ENCODE measurements at places on chromosomes 16 and 17. TPM values are rescaled to one million over a fixed set of nuclear protein-coding genes. Genes with fewer than 3 reads are reported as not detected.

The ITGAD gene
- 0.02 TPM for polyA plus RNA-seq

The KIF18B gene
- 4.3 TPM for polyA plus RNA-seq

The MRPS23 gene
- 6.5 TPM for polyA plus RNA-seq

The GABARAP gene
- polyA plus RNA-seq: 354 TPM

The SPATA22 gene
- polyA plus RNA-seq: not detected

The DOC2B gene
- polyA plus RNA-seq: 14.5 TPM

The GPR142 gene
- polyA plus RNA-seq: 0.09 TPM

The PTX4 gene
- not detected for polyA plus RNA-seq

The TBC1D3 gene
- polyA plus RNA-seq: not detected

The HGS gene
- polyA plus RNA-seq: 131 TPM

The HSD17B2 gene
- polyA plus RNA-seq: 1.0 TPM

The RNF222 gene
- 14.0 TPM for polyA plus RNA-seq

The JPH3 gene
- polyA plus RNA-seq: 0.04 TPM

The SMIM5 gene
- polyA plus RNA-seq: 37.3 TPM

The RUNDC3A gene
- polyA plus RNA-seq: 0.88 TPM

The OR3A1 gene
- not detected for polyA plus RNA-seq

The MT4 gene
- 7.4 TPM for polyA plus RNA-seq

The OR4D1 gene
- under 0.01 TPM for polyA plus RNA-seq

The AIPL1 gene
- polyA plus RNA-seq: not detected

The ZNF597 gene
- 0.53 TPM for polyA plus RNA-seq

The KRT13 gene
- polyA plus RNA-seq: 46,015 TPM

The USP43 gene
- polyA plus RNA-seq: 5.7 TPM

The GPRC5B gene
- 4.2 TPM for polyA plus RNA-seq

The KRTAP1-5 gene
- polyA plus RNA-seq: 0.09 TPM

The KRT9 gene
- 0.12 TPM for polyA plus RNA-seq

All from esophagus (tissue), 2 donors.